ENCODE measurements at places on chromosomes 3 and 15.
A peak's percentile ranks its signal among the peaks of the same experiment; 100 is the strongest.

GRCh38 chr3:58665405-58665804, 1.2 kb downstream of the FAM3D start:
- no peak for DNase-seq

GRCh38 chr15:69094124-69094921, 66.1 kb upstream of the GLCE start:
- DNase-seq = no peak

DNA sequence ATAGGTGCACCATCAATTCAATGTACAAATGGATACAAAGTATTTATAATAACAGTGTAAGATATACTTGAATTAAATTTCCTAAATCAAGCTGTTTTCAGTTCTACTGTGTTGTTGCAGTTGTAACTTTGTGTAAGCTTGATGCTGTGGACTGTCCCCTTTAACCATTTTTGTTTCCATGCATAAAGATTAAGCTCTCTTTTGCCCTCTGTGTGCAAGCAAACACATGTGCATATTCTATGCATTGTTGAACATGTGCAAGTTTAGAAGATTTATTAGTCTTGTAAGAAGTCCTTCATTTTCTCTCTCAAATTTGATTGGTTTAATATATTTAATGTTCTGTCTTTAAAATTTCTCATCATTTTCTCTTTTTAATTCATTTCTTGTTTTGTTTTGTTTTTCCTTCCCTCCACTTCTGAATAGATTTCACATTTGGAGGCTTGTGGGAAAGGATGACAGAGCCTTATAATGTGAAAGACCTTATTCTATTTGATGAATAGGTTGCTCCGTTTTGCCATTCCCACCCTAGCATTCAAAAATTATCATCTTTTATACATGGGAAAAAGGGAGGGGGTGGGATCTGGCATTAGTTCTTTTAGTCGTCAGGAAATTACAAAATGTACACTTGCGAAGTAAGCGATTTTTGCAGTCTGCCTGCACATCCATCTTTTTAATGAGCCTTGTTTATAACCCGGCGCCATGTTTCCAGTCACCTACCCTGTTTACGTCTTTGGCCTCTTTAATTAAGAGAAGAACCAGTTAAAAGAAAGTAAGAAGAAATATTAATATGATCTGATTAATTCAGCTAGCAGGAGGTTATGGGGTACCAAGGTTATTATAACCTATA, 961.5 kb upstream of the NR2F2 start:
- no peak for DNase-seq

DNA sequence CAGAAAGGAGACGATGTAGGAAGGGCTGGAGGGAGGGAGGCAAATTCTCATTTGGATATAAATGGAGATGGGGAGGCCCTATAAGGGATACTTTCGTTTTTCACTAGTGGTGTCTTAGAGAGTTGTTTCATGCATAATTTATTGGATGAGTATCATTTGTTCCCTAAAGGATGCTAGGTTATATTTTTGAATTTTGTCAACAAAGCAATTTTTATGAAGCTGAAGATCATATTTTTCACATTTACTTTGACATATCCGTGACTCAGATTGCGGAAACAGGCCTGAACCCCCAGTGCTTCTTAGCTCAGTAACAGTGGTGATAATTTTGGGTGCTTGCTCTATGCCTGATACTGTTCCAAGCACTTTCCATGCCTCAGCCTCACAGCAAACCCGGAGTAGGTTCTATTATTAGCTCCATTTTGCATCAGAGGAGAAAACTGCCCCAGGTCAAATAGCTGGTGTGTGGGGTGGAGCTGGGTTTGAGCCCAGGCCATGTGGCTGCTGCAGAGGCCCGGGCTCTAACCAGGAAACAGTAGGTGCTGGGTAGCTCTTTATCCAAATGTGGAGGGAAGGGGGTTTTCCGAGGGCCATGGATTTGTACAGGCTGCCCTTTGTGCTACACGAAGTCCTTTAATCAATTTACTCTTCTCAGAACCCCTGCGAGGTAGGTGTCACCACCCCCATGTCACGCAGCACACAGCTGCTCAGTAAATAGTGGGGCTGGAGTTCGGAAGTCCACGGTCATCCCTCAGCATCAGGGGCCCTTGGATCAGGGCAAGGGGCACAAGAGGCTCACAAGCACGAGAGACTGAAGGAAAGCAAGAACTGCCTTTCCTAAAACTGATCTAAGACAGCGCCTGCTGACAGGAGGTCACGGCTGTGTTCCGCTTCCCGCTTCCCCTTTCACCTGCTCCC, 99.1 kb downstream of the SLC49A4 start:
- DNase-seq = no peak

GRCh38 chr15:52786436-52787122, 3.6 kb downstream of the ONECUT1 start:
- DNase-seq = no peak

GRCh38 chr3:53789459-53789858, 56.8 kb downstream of the CHDH start:
- DNase-seq = no peak

- DNase-seq = no peak
Measured at GRCh38 chr3:32157600-32158264, 51.3 kb downstream of the GPD1L start.

- no peak for DNase-seq
Measured at GRCh38 chr3:40186508-40186907, 123.0 kb upstream of the EIF1B start.

- DNase-seq = no peak
Measured at GRCh38 chr15:73812806-73813465, 59.8 kb upstream of the INSYN1 start.

- no peak for DNase-seq
Measured at GRCh38 chr3:33717616-33717865, 513 bp downstream of the CLASP2 start.

GRCh38 chr3:14871456-14872200, 52.9 kb downstream of the FGD5 start:
- DNase-seq = no peak

- DNase-seq = no peak
Measured at GRCh38 chr3:156161172-156161571, 40.8 kb downstream of the KCNAB1 start.

- DNase-seq = no peak
Measured at GRCh38 chr3:178359728-178360127, 176.5 kb upstream of the KCNMB2 start.

DNA sequence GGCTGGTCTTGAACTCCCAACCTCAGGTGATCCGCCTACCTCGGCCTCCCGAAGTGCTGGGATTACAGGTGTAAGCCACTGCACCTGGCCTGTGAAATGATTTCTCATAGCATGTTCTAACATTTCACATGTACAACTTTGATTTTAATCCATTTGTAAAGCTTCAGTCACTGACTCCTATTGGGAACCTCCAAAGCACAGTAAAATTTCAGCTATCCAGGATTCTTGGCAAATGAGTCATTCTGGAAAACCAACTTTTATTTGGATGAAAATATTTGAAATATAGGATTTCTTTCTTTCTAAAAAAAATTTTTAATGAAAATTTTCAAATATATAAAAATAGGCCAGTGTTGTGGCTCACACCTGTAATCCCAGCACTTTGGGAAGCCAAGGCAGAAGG, 2.7 kb upstream of the LMAN1L start:
- no peak for DNase-seq

- no peak for DNase-seq
Measured at GRCh38 chr15:98369081-98369716, 279.1 kb upstream of the IGF1R start.

- DNase-seq = no peak
Measured at GRCh38 chr15:38470816-38471215, 16.9 kb downstream of the FAM98B start.

GRCh38 chr15:85318732-85319076, 61.7 kb upstream of the AKAP13 start:
- no peak for DNase-seq

GRCh38 chr15:74041311-74041756, 41.0 kb downstream of the GOLGA6A start:
- no peak for DNase-seq

DNA sequence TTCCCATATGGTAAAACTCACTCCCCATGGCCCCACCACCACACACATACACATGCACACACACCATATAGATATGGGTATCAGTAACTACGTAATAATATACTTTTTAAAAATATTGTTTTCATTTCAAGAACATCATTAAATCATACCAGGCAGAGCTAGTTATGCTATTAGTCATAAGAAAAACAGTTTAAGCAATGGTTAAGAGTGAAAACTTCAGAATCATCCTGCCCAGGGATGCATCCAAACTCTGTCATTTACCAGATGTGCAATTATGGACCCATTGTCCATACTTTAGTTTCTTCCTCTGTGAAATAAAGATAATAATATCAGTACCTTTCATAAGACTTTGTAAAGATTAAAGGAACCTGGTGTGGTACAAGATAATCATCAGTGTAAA, 608.3 kb downstream of the RBMS3 start:
- DNase-seq = no peak

DNA sequence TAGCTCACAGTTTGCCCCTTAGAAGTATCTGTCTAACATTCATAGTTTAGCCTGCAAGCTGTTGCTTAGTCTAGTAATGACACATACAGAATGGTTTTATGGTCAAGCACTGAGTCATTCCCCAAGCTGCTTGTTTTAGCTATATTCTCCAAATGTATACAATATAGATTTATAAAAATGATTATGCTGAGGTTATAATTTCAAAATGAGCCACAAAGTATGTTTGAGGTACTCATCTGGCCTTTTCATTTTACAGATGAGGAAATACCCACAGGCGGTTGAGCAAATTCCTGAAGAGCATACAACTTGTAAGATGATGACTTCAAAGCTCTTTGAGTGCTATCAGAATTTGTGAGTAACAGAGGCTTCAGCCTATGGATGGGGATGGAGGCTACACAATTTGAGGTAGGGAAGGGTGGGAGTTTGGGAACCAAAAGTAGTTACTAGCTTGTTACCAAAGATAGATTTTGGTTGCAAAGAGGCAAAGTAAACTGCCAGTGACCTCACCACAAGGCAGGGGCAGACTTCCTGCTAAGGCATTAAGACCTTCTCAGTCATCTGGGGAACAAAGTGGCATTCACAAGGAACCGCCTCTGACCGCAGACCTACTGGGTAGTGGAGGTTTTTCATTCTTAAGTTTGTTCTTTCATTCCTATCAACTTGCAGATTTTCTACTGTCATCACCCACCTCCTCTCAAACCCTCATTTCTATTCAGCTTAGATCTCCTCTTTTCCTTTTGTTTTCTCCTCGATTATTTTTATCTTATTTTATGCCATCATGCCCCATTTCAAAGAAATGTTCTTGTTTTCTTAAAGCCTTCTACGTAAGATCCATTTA, 257.2 kb upstream of the NECTIN3 start:
- DNase-seq = peak; percentile 2

- no peak for DNase-seq
Measured at GRCh38 chr15:53834214-53834613, 74.8 kb upstream of the WDR72 start.

- no peak for DNase-seq
Measured at GRCh38 chr3:169264711-169265110, 398.8 kb downstream of the MECOM start.

DNA sequence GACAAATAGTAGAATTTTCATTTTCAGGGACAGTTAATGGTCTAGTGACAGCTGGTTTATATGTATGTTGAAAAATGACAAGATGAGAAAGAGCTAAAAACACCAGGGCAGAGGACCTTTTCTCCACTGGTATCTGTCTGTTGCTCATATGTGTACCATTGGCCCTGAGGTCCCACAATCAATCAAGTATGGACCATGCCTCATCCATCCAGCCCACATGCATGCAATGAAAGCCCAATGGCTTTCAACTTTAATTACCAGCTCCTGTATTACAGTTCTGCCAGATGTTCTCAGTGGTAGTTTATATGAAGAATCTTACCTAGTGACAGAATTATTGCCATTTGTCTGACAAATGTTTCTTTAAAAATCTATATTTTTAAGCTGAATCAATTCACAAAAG, 234.1 kb downstream of the ZMAT3 start:
- no peak for DNase-seq

- DNase-seq = no peak
Measured at GRCh38 chr3:67920969-67921368, 266.6 kb upstream of the SUCLG2 start.

GRCh38 chr3:50862221-50862620, 187.5 kb downstream of the DOCK3 start:
- DNase-seq = no peak

DNA sequence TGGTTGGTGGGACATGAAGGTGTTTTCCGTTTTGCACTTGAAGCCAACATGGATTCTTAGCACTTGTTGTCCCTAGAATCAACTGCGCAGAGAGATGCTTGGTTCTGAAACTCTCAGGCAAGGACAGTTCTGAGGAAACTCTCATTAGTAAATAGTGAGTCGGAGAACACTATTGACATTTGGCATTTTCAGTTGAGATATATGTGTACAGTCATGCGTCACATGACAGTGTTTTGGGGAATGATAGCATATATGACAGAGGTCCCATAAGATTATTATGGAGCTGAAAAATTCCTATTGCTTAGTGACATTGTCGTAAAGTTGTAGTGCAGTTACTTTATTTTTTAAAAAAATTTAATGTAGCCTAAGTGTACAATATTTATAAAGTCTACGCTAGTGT, 5.8 kb downstream of the APBA2 start:
- DNase-seq = no peak

DNA sequence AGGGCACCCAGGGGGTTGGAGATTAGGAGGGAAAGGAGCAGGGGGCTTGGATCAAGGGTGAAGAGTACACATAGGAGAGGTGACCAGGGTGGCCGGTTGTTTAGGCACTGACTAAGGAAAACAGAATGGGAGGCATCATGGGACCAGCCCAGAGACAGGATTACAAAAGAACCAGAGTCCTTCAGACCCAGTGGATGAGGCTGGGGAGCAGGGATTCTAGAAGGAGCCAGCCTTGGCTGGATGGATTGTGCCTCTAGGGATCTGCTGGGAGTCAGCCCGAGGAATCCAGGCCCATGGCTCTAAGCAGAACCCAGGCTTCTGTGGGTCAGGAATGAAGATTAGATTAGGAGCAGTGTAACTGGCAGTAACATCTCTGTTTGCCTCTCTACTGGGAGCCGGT, 98.6 kb downstream of the ARNT2 start:
- no peak for DNase-seq

- DNase-seq = no peak
Measured at GRCh38 chr3:9710174-9710739, 6.6 kb downstream of the CPNE9 start.

- no peak for DNase-seq
Measured at GRCh38 chr15:66025972-66026371, 156.7 kb downstream of the RAB11A start.

DNA sequence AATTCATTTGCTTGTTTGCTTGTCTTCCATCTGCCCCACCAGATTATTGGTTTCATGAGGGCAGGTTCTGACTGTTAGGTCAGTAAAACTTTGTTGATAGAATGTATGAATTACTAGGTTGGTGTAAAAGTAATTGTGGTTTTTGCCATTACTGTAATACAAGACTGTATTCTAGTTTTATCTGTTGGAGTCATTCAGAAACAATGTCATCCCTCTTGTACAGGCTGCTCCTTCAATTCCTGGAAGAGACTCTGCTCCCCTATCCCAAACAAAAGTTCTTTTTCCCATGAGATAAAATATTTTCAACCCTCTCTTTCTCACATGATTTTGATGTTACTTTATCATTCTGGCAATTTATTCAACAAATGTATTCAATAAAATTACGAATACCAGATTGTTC, 115.0 kb downstream of the CHST2 start:
- no peak for DNase-seq

Measured in activated CD8-positive, alpha-beta memory T cell treated with anti-CD3 and anti-CD28 coated beads for 48 hours (primary cell).